ENCODE measurements at places on chromosomes 4 and X. TPM values are rescaled to one million over a fixed set of nuclear protein-coding genes. Genes with fewer than 3 reads are reported as not detected.

Gene SLC39A8
- total RNA-seq, result 66.5 TPM

GRCh38 chrX:123860983-123861382, 1.1 kb downstream of the XIAP start:
- H3K36me3 ChIP-seq, result peaks cover 2% of the 10 kb centered on the region
- H3K4me3 ChIP-seq, result peak overlapping the region; percentile 92
- H3K4me1 ChIP-seq, result peaks cover 7% of the 10 kb centered on the region
- H3K27me3 ChIP-seq, result no peaks in the 10 kb centered on the region
- peak overlapping the region; percentile 93 for H3K27ac ChIP-seq
- no peak for DNase-seq

GRCh38 chr4:6916587-6917460, 7.2 kb downstream of the TBC1D14 start:
- peak overlapping the region; percentile 89 for H3K27ac ChIP-seq
- no peak for DNase-seq
- peak overlapping the region; percentile 69 for H3K4me3 ChIP-seq
- H3K27me3 ChIP-seq, result no peaks in the 10 kb centered on the region

GRCh38 chr4:102217345-102217744, 127.9 kb downstream of the SLC39A8 start:
- no peak for DNase-seq
- no peaks in the 10 kb centered on the region for H3K4me1 ChIP-seq
- H3K36me3 ChIP-seq, result no peaks in the 10 kb centered on the region
- peaks cover 18% of the 10 kb centered on the region for H3K27me3 ChIP-seq
- H3K27ac ChIP-seq, result no peak overlapping the region
- H3K4me3 ChIP-seq, result no peak overlapping the region

Measured in activated naive CD8-positive, alpha-beta T cell treated with anti-CD3 and anti-CD28 coated beads, Interleukin-2, amount 10 ng/mL, durations not matched to agents 7 days and 5 days (primary cell).